ENCODE measurements at places on chromosomes 4 and X.

GRCh38 chr4:93184053-93184452 is 644.5 kb upstream of the ATOH1 start:
- DNase-seq: peak; percentile 72

DNA sequence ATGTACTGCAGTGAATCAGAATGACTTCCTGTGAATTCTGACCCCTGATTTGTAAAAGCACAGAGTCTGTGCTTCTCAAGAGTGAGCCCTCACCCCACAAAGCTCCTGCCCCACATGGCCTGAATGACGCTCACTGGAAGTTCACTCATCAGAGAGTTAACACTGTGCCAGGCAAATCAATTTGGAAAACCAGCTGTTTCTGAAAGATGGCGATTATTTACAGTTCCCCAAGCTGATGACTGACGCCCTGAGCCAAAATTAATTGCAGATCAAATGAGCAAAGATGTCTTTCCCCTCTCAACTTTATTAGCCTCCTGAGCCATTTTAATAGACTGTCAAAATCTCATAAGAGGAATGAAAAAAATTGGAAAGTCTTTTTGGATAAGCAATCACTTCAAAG is 118.0 kb downstream of the SLC2A9 start:
- peak; percentile 18 for DNase-seq

DNA sequence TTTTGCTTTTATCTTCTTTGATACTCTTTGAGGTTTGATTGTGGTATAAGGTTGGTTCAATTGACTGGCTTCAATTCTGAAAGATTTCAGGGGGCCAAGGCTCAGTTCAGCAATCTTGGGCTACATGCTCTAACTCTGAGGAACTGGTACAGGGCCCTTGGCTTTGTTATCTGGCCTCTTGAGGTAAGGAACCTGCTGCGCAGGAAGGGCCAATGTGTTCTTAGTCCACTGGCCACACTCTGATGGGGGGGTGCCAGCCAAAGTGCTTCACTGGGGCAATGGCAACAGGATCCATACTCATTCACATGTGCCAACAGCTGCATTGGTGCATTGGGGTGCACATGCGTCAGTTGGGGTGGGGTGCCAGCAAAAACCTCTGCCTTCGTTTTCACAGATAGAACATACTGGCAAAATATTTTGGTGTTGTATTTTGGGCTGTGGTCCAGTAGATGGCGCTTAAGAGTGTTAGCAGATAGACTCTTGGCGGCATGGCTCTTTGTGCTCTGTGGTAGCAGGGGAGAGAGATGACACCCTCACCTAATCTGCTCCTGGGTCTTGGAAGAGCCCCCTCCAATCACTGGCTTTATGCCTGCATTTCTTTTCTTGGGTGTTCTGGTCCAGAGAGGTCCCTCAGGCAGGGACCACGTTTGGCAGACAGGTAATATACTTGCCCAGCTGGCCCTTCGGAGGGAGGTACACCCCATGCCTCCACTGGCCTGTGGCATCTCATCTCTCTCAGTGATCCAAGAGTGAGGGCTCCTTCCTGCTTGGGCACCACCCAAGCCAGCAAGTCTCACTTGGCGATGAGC is 42.9 kb downstream of the NDST3 start:
- DNase-seq: no peak

GRCh38 chr4:151316645-151317044 is 8.8 kb downstream of the SH3D19 start:
- no peak for DNase-seq

GRCh38 chr4:69467797-69468196 is 27.9 kb downstream of the UGT2B4 start:
- no peak for DNase-seq

DNA sequence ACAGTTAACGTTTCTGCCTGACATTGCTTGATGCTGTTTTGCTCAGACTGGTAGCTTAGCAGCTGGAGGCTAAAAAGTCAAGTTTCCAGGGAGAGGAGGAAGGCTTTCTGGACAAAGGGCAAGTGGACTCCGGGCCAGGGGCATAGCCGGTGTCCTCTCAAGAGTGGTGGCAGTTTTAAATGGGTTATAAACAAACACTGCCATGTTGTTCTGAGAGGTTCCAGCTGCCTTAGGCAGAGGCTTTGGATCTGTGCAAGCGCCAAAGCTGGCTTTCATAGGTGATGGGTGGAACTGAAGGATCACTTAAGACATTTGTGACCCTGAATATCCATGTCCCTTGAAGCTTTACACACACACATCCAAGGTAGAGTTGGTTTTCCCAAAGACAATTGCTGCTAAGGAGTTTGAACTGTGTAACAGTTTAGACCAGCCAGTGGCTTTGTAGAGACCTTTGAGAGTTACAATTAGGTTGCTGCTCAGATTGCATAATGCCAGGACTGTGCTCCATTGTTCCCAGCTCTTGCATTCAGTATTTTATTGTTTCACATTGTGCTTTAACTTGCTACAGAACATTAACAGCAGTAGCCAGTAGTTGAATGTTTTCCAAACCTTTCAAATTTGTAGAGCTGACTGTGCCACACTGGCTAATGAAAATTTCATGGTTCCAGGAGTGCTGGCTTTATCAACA is 54.1 kb upstream of the AP1S2 start:
- no peak for DNase-seq

GRCh38 chr4:7716010-7716721 is 223.5 kb downstream of the AFAP1 start:
- no peak for DNase-seq

GRCh38 chrX:69262036-69262936 is 97.0 kb upstream of the PJA1 start:
- DNase-seq: no peak

GRCh38 chr4:60404027-60404426 is 796.1 kb upstream of the ADGRL3 start:
- no peak for DNase-seq

- no peak for DNase-seq
These were observed 19.7 kb downstream of the ZFP42 start for GRCh38 chr4:188015025-188015940.

GRCh38 chr4:20195071-20195885 is 56.4 kb upstream of the SLIT2 start:
- DNase-seq: no peak

- DNase-seq: no peak
These were observed 1.4 kb downstream of the DGKK start for GRCh38 chrX:50469206-50469605.

DNA sequence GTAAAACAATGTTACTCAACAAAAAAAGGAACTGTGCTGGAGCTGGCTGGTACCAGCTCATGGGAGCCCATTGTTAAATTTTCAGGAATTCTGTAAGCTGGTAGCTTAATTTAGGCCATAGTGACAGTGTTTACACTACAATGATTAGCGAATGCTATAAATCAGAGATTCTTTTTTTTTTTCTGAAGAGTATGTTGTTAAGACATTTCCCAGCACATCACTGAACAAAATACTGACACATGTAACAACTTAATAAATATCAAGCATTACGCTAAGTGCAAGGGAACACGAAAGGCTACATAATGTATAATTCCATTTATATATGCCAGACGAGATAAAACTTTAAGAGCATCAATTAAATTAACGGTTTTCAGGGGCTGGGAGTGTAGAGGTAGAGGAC is 4.4 kb downstream of the WDFY3 start:
- no peak for DNase-seq

- DNase-seq: no peak
These were observed 11.7 kb downstream of the OTUD5 start for GRCh38 chrX:48945517-48946348.

DNA sequence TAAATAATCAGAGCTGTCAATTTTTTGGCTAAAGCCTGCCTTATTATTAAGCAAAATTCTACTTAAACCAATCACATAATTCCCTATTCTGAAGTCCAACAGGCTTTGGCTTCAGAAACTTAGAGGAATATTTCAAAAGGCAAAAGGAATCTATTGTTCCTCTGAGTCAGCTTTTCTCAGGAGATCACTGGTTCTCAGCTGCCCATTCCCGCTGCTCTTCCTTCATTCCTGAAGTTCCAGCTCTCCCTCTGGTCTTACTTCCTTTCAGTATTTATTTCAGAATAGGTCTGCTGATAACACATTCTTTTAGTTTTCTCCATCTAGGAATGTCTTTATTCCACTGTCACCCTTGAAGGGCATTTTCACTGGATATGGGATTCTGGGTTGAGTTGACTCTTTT is 133.7 kb downstream of the SOWAHB start:
- no peak for DNase-seq

GRCh38 chrX:124594017-124594651 is 247.8 kb downstream of the SH2D1A start:
- DNase-seq: no peak

DNA sequence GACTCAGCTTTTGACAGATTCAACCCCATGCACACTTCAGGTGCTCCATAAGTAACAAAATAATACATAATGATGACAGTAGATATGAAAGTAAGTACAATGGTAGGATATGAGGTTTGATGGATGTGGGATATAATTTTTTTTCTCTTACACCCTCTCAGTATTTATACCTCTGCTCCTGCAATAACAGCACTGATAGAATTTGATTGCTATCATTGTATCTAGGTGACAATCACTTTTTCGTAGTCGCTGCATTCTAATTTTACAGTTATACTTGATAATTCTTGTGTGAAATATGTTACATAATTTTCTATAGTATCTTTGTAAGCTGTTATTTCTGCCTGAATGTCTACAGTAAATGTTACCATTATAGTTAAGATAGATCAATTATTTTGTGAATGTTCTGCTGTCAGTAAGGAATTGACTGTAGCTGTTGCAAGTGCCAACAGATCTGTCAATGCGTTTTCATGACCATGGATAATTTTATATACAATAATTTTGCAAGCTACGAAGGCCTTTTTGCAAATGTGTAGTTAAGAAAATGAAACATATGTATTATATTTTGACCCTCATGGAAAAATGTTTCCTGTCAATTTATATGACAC is 128.9 kb downstream of the BANK1 start:
- DNase-seq: no peak

DNA sequence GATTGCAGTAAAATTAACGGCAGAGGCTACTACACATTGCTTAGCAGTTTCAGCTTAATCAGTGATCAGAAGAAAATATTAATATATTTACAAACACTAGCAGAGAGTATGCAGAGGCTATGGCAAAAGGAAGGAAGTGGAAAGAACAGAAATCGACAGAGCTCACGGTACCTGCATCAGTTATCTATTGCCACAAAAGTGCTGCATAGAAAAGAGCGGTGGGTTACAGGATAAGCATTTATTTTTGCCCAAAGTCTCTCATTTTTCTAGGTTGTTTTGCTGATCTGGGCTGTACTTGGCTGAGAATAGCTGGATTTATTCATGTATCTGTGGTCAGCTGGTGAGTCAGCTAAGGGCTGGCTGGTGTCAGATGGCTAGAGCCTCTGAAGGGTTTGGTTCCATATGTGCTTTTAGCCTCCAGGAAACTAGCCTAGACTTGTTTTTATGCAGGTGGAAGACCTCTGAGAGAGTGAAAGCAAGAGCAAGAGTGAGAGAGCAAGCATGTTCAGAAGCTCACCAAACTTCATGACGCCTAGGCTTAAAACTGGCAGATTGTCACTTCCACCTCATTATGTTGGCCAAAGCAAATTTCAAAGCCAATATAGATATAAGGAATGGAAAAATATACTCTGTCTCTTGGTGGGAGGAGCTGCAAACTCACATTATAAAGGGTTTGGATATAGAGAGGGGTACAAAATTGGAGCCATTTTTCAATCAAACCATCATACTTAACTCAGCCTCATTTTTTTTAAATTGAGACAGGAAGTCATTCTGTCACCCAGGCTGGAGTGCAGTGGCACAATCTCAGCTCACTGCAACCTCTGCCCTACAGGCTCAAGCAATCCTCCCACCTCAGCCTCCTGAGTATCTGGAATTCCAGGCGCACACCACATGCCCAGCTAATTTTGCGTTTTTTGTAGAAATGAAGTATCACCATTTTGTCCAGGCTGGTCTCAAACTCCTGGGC is 153.2 kb upstream of the RPL34 start:
- no peak for DNase-seq

GRCh38 chrX:9233141-9233540 is 199.2 kb upstream of the FAM9B start:
- no peak for DNase-seq

DNA sequence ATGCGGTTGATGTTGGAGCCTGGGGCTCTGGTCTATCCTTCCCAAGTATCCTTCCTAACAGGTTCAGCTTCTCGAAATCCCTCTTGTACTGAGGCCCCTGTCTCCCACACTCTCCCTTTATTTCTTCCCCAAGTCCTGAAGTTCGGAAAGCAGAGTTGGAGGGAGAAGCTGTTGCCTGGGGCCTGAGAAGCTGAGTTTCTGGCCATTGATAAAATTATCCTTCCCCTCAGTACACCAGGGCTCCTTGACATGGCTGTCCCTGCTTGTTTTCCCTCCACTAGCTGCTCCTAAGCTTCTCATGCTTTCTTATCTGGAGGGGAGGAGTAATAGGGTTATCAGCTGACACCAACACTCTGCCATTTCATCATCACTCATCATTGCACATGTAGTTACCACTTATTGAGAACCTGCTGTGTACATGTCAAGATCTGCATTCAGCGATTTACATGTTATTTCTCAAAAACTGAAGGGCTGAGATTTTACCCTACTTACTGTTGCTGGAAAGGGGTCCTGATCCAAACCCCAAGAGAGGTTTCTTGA is 58.0 kb downstream of the FUNDC1 start:
- no peak for DNase-seq

GRCh38 chr4:52507774-52508173 is 151.3 kb downstream of the USP46 start:
- DNase-seq: no peak

DNA sequence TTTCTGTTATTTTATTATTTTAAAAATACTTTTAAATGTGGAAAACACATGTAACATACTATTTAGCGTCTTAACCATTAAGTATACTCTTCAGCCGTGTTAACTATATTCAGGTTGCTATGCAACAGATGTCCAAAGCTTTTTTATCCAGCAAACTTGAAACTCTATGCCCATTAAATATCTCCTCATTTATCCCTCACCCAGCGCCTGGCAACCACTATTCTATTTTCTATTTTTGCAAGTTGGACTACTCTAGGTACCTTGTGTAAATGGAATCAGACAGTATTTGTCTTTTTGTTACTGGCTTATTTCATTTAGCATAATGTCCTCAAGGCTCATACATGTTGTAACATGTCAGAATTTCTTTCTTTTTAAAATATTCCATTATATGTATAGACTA is 174.6 kb downstream of the PCDH10 start:
- no peak for DNase-seq

- DNase-seq: no peak
These were observed 278.6 kb upstream of the ITM2A start for GRCh38 chrX:79645749-79646148.

GRCh38 chrX:142095651-142096245 is 109.3 kb downstream of the MAGEC2 start:
- no peak for DNase-seq

DNA sequence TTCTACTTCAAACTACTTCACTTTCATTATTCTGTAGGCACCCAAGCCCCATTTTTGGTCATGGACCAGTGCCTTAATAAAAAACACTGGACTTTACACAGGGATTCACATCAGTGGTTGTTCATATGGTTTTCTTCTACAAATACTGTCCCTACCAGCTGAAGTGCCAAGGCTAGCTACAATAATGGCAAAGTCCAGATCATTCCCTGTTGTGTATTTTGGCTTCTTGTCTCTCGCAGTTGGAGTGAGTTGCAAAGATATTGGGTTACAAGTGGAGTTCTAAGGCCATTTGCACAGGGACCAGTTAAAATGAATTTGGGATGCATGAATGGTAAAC is 16.7 kb upstream of the ANKRD17 start:
- DNase-seq: peak; percentile 71

GRCh38 chr4:18735740-18736268 is 714.2 kb upstream of the LCORL start:
- no peak for DNase-seq

All from NCI-H1105 (cell line).